Astrocyte of the hippocampus (primary cell): ENCODE measurements at places on chromosomes 5 and 9.

DNA sequence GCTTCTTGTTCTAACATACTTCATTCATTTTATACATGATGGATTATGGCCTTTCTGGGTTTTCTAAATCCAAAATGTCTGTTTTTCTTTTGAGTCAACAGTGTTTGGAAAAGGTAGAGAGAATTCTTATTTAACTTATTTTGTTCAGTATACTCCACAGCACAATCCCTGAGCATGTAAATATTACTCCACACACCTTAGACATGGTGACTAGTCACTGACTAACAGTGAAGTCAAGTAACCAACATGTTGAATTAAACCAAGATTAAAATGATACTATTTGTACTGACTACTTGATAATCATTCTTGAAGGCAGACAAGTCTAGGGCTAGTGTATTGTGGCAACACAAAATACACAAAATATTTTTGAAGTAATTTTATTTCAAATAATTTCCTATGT is 55.0 kb downstream of the HAPLN1 start:
- no peak for DNase-seq

- no peak for DNase-seq
Measured at GRCh38 chr5:91956738-91957137, 573.6 kb upstream of the ARRDC3 start.

- DNase-seq: no peak
Measured at GRCh38 chr5:1448511-1449011, 3.3 kb upstream of the SLC6A3 start.

DNA sequence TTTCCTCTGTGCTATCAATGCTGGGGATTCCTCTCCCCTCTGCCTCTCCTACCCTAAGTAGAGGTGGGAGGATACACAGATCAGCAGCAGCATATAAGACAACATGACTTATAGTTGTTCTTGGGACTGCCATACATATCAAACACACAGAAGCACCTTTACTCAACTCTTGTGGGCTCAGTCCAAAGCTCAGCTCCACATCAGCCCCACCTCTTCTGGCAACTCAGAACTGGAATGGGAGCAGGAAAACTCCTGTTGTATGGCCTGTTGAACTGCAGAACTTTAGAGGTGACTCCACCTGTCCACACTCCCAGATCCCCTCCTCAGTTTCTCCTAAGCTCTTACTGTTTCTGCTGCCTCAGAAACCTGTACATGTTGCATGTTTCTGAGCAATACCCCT is 127.8 kb downstream of the SV2C start:
- no peak for DNase-seq

- no peak for DNase-seq
Measured at GRCh38 chr9:135531096-135531495, 9.9 kb downstream of the LCN1 start.

DNA sequence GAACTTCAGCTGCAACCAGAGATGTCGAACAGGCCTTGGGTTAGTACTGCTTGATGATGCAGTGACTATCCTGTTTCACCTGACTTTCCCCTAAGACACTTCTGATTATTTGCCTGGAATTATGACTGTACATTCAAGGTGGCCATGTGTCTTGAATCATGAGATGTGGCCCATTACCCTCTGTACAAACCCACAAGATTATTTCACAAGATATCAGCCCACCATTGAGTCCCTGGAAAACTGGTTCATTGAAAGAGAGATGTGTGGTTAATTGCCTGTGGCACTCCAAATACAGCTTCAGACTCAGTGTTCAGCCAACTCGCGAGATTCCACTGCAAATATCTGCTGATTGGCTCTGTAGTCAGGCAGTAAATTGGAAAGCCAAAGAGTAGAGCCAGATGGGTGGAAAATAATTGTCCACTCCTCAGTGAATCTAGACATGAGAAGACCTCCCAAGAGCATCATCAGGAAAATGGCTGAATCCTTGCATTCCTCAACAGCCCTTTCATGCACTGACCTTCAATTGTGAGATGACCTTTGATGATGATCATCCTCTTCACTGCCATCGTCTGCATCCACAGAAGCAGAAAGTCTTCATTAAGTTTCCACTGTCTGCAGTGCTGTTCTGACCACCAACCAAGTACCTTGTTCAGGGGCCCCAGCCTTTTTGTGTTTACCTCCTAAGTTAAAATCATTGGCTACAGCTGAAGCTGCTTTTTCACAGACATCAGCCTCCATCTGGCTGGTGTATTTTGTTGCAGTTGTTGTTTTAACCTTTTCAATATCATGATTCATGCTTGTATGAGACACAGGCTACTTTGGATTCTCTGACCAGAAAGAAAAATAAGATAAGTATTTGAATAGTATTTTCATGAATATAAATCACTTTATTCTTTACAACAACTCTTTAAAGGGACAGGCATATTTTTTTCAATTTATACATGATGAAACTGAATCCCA is 75.2 kb downstream of the ESM1 start:
- peak; percentile 57 for DNase-seq
